ENCODE measurements at places on chromosomes 3 and 15. TPM values are rescaled to one million over a fixed set of nuclear protein-coding genes. Genes with fewer than 3 reads are reported as not detected.

IGF2BP2 gene
- 93.9 TPM for polyA plus RNA-seq

GNAT1 gene
- polyA plus RNA-seq: 0.10 TPM

RTP1 gene
- not detected for polyA plus RNA-seq

TRIM42 gene
- not detected for polyA plus RNA-seq
